Memory B cell (primary cell): ENCODE measurements at places on chromosomes 3 and 15.

DNA sequence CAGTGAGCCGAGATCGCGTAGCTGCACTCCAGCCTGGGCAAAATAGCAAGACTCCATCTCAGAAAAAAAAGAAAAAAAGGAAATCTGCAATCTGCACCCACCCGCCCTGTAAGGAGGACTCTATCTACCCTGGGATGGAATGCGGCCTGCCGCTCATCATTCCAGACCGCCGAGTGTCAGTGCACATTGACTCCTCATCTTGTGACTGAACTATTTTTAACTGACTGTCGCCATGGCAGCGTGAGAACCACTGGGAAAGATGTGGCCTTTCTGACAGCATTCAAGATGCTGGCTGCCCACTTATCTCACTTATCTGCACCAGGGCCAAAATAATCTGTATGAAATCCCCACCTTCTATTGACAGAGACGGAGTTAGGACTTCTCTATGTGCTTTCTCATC, 38.8 kb upstream of the ANKRD34C start:
- DNase-seq: no peak

- no peak for DNase-seq
Measured at GRCh38 chr3:16768014-16768413, 116.7 kb upstream of the PLCL2 start.

GRCh38 chr3:107675233-107675900, 152.6 kb downstream of the BBX start:
- peak; percentile 43 for DNase-seq

DNA sequence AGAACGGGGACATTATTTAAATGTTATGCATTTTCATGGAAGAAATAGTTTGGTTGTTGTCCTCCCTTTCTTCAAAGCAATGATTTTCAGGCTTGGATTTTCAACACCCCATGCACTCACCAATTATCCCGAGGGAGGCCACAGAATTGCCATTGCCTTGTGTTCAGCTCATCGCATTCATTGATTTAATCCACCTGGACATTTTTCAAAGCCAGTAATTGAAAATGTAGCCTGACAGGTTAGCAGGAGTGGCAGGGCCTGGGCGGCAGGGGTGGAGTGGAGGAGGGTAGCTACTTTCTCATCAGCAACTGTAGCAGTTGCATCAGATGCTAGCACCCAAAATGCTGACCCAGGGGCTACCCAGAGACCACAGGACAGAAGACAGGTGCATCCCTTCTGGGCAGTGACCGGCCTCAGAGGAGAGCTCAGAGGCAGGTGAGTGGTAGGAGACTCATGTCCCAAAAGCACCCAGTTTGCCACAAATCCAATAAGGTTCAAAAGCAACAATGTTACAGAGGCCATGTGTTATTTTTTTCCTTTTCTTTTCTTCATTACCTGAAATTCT, 242.4 kb downstream of the CD47 start:
- DNase-seq: no peak

DNA sequence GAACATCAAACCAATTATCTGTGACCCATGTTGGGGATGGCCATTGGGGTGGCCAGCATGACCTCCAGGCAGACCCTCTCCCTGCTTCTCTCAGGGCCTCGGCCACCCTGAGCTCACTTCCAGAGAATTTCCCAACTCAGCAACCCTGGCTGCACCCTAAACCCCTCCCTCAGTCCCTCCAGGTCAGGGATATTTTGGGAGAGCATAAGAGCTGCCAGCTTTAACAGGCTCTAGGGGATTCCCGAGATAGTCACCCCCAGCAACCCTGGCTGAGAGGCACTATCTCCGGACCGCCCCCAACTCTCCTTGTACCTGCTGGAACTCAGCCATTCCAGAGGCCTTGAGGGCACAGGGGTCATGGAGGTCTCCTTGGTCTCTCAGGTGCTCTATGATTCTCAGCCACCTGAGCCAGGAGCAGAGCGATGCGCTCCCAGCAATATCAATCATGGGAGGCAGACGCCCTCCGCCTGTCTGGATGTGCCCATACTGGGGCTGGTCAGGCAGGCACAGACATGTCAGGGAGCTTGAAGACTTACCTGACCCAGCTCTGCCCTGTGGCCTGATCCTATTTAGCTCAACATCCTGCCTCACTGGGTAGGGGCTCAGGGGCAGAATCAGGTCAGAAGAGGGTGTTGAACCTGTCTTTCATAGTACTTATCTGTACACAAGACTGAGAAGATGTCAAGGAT, 34.9 kb upstream of the CILP start:
- no peak for DNase-seq

GRCh38 chr3:26623419-26624208, 1.0 kb downstream of the LRRC3B start:
- DNase-seq: no peak

DNA sequence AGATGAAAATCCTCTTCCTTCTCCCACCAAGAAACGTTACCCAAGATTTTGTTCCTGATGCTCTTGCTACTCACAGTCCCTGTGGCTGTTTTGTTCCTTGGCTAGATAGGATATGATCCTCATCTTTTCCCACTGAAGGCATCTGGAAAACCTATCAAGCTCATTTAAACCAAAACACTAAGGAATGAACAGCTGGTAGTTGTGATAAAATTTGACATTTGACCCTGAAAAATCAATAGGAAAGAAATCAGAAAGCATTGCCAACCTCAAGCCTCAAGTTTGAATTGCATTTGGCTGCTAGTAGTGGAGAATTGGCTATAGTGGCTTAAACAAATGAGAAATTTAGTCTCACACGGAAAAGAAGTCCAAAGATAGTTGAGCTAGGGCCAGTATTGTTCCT, 170.6 kb upstream of the CHRM5 start:
- DNase-seq: no peak

DNA sequence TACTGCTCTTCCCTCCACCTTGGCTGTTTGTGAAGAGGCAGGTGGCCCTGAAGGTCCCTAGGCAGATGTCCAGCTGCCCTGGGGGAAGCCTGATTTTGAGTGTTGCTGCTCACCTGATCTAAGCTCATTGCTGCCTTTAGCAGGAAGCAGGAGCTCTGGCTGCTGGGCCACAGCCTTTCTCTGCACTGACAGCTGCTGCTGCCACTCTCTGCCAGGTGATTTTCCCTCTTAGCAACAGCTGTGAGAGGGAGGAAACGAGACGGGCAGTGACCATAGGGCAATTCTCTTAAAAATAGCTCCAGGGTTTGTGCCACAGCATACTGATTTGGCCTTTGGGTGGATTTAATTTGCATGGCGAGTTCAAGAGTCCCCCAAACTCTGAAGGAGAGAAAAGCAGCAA, 415.8 kb upstream of the SEMA6D start:
- DNase-seq: no peak

DNA sequence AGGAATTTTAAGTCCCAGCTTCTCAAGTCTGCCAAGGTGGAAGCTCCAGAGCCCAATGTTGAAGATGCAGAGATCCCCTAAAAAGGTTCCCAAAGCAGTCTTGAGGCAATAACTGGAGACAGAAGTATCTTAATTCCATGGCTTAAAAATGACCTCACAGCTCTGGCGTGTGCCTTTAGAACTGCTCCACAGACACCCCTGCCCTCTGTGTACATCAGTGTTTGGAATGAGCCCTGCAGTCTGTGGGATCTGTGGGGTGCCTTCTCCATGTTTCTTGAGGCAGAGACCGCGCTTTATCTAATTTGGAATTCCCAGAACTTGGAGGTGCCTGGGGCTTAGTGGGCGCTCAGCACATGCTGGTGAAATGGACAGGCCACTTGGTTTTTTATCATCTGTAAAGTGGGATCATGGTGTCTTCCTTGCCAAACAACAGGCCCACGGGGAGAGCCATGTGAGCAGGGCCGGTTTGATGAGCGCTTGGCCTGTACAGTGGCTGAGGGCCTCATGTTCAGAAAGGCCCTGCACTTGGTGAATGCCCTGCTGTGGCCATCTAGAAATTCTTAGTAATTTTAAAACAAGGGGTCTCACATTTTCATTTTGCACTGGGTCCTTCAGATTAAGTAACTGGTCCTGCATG, 7.1 kb downstream of the ITGA11 start:
- no peak for DNase-seq

DNA sequence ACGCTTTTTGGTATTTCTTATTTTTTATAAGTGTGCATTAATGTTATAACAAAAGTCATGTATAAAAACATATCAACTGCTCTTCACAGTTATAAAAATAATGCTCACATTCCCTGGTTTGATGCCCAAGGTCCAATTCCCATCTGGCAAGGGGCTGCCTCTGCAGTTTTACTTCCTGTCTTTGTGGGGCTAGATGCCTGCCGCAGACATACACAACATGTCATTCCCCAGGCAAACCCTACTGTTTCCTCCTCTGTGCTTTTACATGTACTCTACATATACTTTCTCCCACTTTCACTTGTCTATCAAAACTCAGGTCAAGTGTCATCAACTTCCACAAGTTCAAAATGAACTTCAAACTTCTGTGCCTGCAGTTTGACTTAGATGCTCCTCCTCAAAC, 60.5 kb upstream of the ETV5 start:
- no peak for DNase-seq

DNA sequence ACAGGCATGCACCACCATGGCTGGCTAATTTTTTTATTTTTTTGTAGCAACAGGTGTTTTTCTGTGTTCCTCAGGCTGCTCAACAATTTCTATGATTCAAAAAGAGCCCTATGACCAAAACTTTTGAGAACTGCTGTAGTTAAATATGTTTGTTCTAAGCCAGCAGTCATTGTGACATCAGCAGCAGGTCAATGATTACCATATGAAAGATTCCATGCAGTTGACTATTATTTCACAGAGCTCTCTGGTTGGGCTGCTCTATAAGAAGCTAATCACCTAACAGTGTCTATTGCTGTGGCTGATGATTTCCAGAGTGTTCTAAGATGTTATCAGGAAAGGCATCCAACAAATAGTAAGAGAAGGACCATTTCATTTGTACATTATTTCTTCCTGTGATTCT, at the start of gene CCDC54:
CCDC54 (plus strand) TSS at position 289 of the 400 bp plus-strand sequence. CDS start 149 bp downstream, outside the sequence.
- no peak for DNase-seq

GRCh38 chr15:77800305-77800704, 167.6 kb upstream of the LINGO1 start:
- no peak for DNase-seq

DNA sequence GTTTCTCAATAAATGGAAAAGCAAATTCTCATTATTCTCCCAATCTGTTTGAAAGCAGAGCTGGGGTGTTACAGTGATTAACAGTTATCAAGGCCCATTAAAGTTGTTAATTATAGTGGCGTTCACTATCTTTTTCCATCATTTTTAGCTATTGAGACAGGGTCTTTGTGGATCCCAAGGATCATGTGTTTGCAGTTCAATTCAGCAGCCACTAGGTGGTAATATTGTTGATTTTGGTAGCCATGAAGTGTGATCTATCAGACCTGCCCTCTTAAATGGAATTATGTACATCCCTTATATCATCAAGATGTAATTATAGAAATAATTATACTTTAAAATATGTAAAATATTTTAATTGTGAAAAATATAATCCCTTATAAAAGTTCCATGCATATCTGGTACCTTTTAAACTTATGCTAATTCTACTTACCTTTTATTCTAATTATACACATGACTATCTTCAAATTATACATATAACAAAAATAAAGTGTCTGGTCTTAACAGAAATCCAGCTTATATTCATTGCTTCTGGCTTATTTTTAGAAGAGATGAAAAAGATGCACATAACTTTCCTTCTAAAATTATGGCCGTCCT, 126.4 kb downstream of the GREM1 start:
- no peak for DNase-seq

- no peak for DNase-seq
Measured at GRCh38 chr3:197495499-197495898, 60.3 kb downstream of the BDH1 start.

DNA sequence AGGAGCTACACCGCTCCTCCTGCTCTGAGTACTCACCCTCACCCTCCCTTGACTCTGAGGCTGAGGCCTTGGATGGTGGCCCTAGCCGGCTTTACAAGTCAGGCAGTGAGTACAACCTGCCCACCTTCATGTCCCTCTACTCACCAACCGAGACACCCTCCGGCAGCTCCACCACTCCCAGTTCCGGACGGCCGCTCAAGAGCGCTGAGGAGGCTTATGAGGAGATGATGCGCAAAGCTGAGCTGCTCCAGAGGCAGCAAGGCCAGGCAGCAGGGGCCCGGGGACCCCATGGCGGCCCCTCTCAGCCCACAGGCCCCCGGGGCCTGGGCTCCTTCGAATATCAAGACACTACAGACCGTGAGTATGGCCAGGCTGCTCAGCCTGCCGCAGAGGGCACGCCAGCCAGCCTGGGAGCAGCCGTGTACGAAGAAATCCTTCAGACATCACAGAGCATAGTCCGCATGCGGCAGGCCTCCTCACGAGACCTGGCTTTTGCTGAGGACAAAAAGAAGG, 21.2 kb upstream of the APEH start:
- DNase-seq: no peak

DNA sequence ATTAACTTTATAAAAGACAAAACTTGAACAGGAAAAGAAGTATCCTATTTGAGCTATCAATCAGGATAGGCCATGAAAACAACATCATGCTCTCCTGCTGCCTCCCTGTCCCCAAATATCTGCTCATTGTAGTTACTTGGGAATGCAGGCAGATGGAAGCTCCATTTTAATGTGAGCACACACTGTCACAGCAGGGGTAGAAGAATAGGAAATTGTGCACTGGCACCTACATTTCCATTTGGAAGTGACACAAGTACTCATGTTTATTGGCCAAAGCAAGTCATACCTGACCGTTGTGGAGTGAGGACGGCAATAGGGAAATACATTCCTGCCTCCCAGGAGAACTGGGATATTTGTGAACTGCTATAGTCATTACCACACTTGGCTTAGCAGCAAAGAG, 52.4 kb downstream of the ASTE1 start:
- DNase-seq: no peak

DNA sequence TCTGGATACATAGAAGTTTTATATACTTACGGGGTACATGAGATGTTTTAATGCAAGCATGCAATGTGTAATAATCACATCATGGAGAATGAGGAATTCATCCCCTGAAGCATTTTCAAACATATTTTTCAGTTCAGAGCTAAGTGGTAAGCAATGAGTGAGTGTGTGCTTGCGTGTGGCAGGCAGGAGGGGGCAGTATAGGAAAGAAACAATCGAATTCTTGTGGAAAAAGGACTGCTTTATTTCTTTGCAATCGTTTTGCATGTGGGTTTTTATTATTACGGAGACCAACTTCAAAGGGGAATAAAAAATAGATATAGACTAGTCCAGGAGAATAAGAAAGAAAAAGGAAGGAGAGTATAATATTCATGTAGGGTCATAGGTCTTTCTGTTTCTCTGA, 271.6 kb downstream of the CHL1 start:
- DNase-seq: no peak

- DNase-seq: no peak
Measured at GRCh38 chr3:146339349-146339748, 88.4 kb upstream of the PLSCR4 start.

DNA sequence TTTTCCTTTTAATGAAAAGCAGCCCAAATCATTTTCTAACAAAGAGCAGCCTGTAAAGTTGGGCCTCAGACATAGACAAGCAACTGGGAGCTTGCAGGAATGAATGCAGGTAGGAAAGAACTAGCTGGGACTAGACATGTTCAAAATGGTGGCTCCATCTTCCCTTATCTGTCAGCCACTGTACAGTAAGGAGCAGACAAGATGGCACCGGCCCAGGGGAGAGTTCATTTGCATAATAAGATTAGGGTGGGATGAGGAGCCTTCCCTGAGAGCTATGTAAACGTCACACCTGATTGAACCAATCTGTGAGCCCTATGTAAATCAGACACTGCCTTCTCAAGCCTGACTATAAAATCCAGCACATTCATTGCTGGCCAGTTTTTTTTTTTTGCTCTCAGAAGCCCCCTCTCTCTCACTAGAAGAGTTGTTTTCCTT, 59.7 kb upstream of the GK5 start:
- no peak for DNase-seq

GRCh38 chr15:64246364-64247189, 83.8 kb upstream of the PPIB start:
- no peak for DNase-seq
